Activated CD4-positive, alpha-beta T cell treated with anti-CD3 and anti-CD28 coated beads, Interleukin-2, amount 10 ng/mL, durations not matched to agents 7 days and 5 days (primary cell): ENCODE measurements at places on chromosomes 3 and 15. TPM values are rescaled to one million over a fixed set of nuclear protein-coding genes. Genes with fewer than 3 reads are reported as not detected.

- DNase-seq: peak; percentile 69
Measured at GRCh38 chr3:125051715-125052581, 3.8 kb downstream of the HEG1 start.

- DNase-seq: no peak
Measured at GRCh38 chr3:136237961-136238649, 12.0 kb upstream of the PCCB start.

DNA sequence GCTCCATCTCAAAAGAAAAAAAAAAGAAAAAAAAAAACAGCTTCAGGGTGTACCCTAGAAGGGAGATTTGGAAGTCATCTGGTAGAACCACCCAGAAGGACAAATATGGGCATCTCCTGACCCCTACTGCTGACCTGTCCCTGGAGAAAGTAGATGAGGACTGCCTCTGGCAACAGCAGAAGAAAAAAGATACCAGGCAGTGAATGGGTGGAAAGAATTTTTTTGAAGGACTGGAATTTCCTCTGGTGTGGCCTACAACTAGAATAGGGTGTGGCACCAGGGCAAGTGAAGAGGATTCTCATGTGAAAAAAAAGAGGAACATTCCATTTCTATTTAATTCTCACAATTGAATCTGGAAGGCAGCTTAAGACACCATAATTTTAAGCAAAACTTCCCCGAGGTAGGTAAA, 3.1 kb downstream of the ANXA2 start:
- no peak for DNase-seq

DNA sequence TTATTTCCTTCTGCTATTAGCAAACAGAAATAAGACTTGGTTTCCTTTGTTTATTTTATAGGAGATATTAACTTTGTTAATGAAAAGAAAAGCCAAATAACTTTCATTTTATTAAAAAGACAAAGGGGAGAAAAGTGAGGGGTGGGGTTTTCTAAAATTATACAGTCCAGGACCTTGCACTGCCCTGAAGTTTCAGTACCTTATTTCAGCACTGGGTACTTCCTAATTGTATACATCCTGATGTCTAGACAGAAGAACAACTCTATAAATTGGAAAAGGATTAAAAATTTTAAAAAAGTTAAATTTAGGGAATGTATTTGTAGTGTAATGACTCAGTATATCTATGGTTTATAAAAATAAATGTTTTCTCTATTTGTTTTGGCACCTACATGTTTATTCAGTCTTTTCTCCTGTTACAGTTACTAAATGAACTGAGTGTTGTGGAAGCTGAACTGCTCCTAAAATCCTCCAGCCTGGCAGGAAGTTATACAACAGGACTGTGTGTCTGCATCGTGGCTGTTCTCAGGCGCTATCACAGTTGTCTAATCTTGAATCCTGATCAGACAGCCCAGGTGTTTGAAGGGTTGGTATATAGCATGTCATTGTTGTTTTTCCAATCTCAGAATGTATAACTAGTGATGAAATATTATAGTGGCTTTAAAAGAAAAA, 27.6 kb upstream of the P2RY13 start:
- DNase-seq: no peak

Gene GOLGA6B
- total RNA-seq: not detected

Gene COMMD4
- total RNA-seq: 97.4 TPM

DNA sequence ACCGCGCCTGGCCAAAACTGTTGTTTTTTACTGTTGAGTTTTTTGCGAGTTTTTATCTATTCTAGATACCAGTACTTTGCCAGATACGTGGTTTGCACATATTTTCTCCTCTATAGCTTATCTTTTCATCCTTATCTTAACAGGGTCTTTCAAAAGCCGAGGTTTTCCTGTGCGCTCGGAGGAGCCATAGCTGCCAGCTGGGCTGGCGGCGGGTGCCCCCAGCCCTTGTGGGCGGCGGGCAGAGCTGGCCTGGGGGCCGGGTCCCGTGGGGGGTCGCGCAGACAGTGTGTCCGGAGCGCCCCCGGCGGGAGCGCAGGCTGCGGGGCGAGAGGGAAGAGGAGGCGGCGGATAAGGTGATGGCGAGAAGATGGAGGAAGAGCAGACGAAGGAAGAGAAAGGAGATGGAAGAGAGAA, 11.1 kb upstream of the EIF4A2 start:
- no peak for DNase-seq

Gene GFM1
- total RNA-seq: 38.1 TPM

GRCh38 chr15:90227816-90228772, 5.6 kb downstream of the CIB1 start:
- no peak for DNase-seq

Gene CCR3
- not detected for total RNA-seq

GRCh38 chr15:65212097-65212496, 824 bp upstream of the CILP start:
- DNase-seq: peak; percentile 33

Gene TGM5
- not detected for total RNA-seq

Gene CRYGS
- total RNA-seq: 5.7 TPM

- DNase-seq: no peak
Measured at GRCh38 chr15:25504307-25504706, 65.5 kb upstream of the UBE3A start.

- no peak for DNase-seq
Measured at GRCh38 chr15:93488296-93488713, 399.3 kb upstream of the RGMA start.

- no peak for DNase-seq
Measured at GRCh38 chr3:32194653-32195052, 43.8 kb upstream of the CMTM8 start.

Gene RAD54L2
- 31.0 TPM for total RNA-seq

DNA sequence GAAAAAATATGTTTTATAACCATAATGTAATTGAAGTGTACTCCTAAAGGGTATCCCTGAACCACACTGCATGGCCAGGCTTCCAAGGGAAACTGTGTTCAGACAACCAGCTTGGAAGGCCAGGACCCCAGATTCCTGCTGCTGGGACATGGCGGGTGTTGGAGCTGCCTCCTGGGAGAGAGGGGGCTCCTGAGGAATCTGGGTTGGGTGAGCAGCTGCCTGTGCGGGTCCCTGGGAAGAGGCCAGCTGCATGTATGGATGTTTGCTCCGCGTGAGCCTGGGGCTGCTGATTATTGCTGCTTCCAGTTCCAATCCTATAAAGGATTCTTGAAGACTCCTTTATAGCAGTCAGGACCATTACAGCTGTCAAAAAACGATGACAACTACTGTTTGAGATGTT, 348.6 kb upstream of the ICE2 start:
- DNase-seq: no peak

- DNase-seq: no peak
Measured at GRCh38 chr3:20924646-20925385, 738.8 kb upstream of the SGO1 start.

Gene MYRIP
- total RNA-seq: not detected

- DNase-seq: no peak
Measured at GRCh38 chr3:168950622-168951021, 712.9 kb downstream of the MECOM start.
